ENCODE measurements at places on chromosomes 4 and X.
A peak's percentile ranks its signal among the peaks of the same experiment; 100 is the strongest.

DNA sequence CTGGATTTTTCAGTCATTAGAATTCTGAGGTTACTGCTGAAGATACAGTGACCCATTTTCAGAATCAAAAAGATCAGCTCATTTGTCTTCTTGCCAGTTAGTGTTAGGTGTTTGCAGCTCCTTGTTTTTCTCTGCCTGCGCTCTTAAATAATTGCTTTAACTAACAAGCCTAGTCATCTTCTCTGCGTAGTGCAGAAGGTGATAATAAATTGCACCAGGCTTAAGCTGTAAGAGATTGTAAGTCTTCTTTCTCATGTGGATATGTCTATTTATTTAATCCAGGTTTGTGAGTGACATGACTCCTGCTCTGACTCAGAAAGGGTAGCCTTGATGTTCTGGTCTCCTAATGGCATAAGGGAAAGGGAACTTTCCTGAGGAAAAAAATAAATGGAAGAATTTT is 167.2 kb downstream of the CEP135 start:
- DNase-seq = no peak

DNA sequence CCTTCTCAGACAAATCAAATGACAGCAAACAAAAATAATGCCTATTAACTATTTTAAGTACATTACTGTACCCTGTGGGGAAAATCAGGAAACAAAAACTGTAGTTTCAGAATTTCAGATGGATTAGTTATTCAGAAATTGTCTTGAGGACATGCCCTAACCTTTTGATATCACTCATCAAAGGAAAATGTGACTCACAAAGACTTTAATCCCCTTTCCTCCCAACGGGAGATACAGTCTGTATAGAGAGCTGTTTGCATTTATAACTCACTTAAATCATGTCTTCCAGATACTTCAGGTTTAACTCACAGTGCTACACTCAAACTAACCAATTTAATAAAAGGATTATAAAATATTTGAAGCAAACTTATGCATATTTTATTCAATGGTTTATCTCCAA is 304.0 kb downstream of the MAPK10 start:
- DNase-seq = no peak

DNA sequence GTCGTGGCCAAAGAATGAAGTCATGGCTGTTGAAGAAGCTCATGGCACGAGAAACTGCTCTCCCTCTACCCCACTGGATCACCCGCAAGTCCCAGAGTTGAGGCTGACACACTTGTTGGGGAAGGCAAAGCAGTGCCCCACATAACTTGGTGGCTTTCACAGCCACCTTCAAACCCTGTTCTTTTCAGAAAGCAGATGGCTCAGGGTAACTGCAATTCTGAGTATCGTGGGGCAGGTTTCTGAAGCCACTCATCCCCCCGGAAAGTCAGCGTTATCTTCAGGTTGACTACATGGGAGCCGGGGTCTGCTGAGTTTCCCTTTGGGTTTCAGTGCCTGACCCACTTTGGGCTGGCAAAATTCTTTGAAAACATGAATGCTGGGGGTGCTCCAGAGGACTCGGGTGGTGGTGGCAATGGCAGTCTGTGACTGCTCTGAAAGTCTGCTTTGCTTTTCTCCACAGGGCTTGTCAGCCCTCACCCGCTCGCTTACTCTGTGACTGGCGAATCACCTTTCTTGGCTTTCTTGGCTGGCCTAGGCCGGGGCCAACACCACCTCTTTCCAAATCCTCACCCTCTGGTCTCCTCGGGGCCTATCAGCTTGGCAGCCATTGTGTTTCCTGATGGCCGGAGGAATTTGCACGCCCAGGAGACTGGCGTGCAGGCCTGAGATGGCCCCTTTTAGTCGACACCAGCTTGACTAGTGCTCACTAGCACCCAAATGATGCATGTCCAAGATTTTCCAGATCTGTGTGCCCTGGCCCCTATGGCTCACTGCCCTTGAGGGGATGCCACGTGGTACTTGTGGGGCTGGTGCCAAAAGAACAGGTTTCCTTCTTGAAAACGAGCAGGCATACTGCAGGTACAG is 7.3 kb downstream of the PPP1R3F start:
- no peak for DNase-seq

- DNase-seq = no peak
These were observed 79.4 kb downstream of the FAM53A start for GRCh38 chr4:1604706-1605205.

GRCh38 chrX:23759821-23760220 is 16.7 kb upstream of the ACOT9 start:
- no peak for DNase-seq

GRCh38 chr4:173192375-173193162 is 24.0 kb downstream of the GALNT7 start:
- no peak for DNase-seq

GRCh38 chrX:40460926-40461325 is 119.8 kb upstream of the ATP6AP2 start:
- no peak for DNase-seq

DNA sequence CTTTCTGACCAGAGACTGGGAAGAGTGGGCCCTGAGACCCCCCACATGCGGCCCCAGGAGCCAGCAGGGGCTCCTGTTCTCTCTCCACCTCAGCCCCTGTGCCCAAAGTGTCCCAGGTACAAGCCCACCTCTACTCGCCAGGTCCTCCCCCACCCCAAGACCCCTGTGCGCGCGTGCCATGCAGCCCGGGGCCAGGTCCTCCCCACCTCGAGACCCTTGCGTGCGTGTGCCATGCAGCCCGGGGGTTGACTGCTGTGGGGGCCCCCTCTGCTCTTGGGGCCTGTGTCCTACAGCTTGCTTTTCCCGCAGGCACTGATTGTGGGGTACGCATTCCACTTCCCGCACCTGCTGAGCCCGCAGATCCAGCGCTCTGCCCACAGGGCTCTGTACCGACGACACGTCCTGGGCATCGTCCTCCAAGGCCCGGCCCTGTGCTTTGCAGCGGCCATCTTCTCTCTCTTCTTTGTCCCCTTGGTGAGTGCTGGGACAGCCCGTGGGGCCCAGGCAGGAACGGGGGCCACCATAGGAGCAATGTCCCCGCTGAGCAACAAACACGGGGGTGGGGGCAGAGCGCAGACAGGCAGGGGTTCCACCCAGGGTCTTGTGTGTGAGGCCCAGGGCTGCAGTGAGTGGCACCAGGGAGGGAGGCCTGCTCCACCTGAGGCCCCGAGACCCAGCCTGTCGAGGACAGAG is 20.3 kb downstream of the DGKQ start:
- no peak for DNase-seq

DNA sequence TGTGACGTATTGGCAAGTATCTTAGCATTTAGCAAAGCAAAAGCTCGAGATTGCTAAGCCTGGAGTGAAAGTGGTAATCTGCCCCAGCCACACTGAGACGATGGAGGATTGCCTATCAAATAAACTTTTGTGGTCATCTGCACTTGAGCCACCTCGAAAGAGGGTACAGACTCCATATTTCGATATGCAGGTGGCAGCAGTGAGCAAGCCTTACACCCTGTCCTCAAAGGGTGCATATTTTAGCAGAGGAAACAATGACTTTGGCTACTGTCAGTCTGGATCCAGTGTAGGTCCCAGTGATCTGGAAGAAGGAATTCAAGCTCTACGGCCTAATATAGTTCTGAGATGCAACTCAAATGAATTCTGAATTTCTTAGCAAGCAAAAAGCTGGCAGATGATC is 153.9 kb downstream of the ATG4A start:
- no peak for DNase-seq

DNA sequence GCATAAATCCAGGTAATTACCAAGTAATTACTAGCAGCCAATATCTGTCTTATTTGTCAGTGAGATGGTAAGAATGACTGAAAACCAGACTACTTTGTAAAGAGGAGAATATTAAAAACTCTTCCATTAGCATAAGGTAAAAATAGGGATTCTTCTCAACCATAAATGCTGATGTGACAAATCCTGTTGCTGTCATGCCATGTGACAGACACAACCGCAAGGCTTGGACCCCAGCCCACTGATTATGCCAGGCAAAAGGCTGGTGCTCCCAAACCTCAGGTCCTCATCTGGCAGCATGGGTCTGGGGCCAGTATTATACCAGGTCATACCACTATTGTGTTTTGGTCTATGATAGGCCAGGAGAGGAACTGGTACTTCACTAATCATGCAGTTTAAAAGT is 181.1 kb downstream of the ADAMTS3 start:
- DNase-seq = peak; percentile 9

DNA sequence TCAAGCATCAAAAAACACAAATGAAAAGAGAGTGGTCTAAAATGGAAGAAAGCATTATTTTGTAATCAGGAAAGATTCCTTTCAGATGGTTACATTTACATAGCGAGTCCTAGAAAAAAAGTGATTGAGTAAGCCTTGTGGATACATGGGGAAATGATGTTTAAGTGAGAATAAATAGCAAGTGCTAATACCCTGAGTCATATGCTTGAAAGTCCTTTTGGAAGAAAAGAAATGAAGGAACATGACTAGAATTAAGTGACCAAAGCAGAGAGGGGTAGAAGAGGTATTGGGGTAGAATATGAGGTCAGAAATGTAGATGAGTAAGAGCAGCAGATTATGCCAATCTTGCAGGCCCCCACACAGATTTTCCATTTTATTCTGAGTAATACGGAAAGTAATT is 814.8 kb upstream of the GRID2 start:
- no peak for DNase-seq

GRCh38 chr4:15575966-15576365 is 79.2 kb downstream of the FBXL5 start:
- DNase-seq = no peak

DNA sequence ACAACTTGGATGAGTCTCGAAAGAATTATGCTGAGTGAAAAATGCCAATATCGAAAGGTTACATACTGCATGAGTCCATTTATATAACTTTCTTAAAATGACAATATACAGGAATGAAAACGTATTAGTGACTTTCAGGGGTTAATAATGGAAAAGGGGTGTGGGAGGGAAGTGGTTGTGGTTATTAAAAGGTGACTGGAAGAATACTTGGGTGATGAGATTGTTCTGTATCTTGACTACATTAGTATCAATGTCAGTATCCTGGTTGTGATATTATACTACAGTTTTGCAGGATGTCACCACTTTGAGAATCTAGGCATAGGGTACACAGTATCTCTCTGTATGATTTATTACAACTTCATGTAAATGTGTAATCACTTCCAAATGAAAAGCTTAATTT is 204.5 kb downstream of the DTHD1 start:
- DNase-seq = no peak

DNA sequence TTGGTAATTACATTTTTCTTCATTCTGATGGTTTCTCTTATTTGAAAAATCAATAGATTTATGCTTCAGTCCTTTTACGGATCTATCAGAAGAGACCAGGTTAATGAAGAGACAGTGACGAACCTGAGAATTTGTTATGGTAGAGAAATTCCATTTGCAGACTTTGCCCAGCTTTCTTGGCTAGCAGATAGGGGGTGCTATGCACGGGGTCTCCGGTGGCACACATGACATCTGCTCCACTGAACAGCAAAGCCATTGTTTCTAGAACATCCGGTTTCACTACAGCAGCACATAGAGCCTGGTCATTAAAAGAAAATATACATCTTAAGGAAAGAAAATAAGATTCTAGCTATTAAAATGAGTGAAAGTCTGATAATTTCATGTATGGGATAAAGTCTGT is 85.1 kb downstream of the ARAP2 start:
- DNase-seq = no peak

- DNase-seq = no peak
These were observed 115.8 kb upstream of the SHISA3 start for GRCh38 chr4:42281324-42282020.

DNA sequence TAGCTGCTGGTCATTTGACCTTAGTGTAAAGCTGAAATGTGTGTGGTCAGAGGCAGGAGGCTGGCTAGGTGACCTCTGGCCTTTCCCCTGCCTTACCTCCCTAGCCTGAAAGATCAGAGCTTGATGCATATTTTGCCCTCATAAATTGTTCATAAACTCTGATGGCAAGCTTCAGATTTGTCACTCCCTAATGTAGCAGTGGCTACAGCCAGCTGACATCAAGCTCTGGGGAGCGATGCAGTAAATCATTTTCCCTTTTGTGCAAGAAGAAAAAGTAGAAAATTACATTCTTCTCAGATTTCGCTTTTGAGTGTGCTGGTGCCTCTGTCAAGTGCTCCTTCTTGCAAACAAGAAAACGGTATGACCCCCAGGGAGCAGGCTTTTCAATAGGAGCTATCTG is 87.7 kb upstream of the MAGEA4 start:
- DNase-seq = no peak

DNA sequence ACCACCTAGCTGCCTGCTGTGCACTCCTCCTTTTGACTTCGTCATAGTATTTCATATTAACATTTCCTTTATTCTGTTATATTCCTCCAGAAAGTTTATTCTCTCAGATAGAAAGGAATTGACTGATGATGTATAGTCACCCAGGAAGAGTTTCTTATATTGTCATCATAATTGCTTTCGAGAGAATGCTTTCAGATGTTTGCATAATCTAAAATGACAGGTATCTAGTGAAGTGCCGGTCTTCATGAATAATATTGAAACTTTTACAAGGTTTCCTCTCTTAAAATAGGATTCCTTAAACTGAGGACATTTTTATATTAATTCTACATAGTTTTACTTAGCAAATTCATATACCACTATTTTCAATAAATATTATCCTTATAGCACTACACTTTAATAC is 10.1 kb downstream of the SEC24D start:
- no peak for DNase-seq
